GOT3 (cell line): ENCODE measurements at places on chromosomes 5 and 9.

- DNase-seq = no peak
These were observed 1704.8 kb upstream of the CDH9 start for GRCh38 chr5:28743025-28743715.

DNA sequence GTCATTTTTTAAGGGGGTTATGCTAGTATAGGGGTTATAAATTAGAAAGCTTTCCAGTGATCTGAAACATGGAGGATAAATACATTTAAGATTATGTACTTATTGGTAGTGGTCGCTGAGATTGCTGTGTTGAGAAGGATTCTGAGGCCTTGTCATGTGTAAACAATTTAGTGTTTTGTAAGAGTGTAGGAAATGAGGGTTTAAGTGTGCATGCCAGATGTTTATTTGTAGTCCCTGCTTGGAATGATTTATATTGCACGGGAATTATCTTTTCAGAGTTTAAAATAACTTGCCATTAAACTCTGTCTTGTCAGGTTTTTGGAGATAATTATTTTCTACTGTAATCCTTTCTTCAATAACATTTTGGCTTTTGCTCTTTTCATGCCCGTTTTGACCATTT, 19.4 kb downstream of the ZNF618 start:
- no peak for DNase-seq

DNA sequence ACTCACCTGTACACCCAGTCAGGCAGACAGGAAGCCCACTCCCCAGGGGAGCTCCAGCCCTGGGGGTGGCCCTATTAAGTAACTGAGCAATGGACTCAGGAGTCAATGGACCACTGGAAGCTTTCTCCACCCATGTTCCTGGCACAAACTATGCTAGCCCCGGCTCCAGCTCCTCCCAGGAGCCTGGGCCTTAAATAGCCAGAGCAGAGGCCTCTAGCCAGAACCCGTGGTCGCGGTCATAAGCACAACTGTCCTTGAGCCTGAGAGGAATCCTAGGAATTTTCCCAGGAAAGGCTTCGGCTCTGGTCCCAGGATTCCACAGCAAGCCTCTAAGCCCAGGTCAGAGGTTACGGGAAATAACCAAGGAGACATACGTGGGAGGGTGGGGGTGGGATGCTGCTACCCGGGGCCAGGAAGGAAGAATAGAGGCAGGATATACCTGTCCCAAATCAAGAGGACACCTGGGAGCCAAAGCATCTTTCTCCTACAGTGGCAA, 5.5 kb downstream of the SEPTIN8 start:
- no peak for DNase-seq

DNA sequence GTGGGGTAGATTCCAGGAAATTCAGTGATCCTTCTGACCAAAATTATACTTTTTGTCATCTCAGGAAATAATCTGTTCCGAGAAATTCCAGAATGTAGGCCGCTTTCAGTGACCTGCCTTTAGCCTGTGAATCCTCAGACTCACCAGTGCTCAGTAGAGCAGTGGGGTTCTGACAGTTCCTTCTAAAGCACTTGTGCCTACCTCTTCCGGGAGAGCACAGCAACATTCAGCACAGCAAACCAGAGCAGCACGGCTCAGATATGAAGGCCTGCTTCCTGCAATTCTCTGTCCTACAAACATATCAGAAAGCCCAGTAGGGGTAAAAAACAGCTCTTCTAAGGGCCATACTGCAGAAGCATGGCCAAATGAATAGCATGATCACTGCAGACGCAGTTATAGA, 15.0 kb downstream of the FANCC start:
- DNase-seq = no peak

DNA sequence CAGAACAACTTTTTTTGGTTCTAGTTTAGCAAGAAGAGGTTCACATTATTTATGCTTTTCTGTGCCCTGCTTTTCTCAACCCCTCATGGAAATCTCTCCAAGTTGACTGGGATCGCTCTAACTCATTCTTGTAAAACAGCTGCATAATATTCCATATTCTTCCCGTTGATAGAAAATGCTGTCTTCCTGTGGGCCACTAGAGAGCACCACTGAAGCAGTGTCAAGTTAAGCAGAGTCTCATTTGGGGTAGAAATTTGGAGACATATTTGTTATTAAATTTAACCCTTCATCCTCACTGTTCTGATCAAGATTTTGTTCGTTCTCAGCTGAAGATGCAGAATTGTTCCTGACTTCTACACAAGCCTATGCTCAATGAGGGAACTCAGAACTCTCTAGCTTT, 140.1 kb downstream of the CEMIP2 start:
- no peak for DNase-seq
